ENCODE measurements at places on chromosomes 1 and 21.

DNA sequence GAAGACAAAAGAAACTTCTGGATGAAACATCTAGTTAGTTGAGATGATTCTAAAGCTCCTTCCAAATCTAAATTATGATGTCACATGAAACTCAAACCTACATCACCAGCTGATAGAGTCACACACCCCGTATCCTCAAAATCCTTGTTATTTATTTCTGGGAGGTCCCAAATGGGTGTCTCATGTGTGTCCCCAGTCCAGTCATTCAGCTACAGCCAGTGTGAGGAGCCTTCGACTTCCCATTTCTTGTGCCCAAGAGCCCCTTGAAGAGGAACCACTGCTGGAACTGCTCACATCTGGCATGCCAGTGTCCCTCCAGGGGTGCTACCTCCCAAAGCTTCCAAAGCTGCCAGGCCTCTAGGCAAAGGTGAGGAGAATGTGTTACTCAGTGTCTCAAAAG is 32.5 kb upstream of the KCNA3 start:
- no peak for DNase-seq

DNA sequence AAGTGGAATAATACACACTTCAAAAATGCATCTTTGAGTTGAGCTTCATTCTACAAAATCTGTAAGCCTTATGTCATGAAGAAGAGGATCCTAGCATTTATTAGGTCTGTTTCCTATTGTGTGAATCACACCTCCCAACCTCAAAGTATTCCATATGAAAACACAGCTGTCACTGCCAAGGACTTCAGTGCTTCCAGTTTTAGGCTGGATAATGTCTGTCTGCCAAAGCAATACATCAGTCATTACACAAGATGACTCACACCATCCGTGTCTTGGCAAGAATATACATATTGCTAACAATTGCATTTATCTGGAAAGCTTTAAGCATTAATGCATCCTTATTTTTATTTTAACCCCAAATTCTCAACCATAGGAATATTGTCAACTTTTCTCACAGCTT is 125.7 kb upstream of the TMPRSS15 start:
- no peak for DNase-seq

GRCh38 chr21:38807441-38807871 is 1.7 kb downstream of the ETS2 start:
- DNase-seq: no peak

DNA sequence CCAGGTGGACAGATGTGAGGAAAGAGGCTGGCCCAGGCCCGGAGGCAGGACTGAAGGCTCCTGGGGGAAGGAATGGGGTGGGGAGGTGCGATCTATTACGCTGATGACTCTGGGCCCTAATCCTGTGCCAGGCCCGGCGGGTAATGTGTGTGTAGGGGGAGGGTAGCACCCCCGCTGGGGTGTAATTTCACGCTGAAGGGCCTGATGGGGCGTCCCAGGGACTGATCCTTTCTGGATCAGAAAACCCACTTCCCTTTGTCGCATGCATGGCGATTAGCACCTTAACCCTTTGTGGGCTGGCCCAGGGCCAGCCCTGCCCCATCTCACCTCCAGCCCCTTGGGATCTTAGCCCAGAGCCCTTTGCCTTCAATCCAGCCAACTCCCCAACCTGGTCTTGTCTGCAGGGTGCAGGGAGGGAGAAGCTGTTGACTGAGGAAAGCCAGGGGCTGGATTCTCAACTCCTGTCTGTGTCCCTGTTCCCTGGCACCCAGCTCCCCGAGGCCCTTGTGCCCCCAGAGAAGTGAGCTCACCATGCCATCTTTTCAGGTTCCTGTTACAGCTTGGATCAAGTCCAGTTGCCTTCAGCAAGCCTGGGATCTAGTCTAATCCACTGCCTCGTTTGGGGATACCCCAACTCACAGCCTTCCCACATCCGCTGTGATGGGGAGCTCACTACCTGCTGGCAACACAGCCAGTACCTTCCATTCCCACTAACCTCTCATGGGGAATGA is 26.0 kb downstream of the KNCN start:
- peak; percentile 73 for DNase-seq

- DNase-seq: no peak
These were observed 501.8 kb upstream of the ZRANB2 start for GRCh38 chr1:71582673-71583072.

- DNase-seq: no peak
These were observed 57.0 kb upstream of the RGS7 start for GRCh38 chr1:241413974-241414373.

DNA sequence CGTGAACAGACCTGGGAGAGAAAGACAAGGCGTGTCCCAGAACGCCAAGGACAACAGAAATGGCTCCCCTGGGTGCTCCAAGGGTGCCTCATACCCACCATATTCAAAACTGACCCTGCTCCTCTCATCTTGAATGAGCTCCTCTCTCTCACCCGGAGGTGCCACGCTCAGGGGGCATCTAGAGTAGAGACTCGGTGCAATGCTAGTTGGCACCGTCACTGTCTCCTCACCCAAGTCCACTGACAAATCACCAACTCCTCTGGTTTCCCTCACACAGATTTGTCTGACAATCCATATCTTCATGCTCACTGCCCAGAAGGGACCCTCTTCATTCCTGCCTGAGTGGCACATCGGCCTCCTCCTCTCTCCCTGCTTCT is 5.0 kb downstream of the TMEM125 start:
- peak; percentile 26 for DNase-seq

DNA sequence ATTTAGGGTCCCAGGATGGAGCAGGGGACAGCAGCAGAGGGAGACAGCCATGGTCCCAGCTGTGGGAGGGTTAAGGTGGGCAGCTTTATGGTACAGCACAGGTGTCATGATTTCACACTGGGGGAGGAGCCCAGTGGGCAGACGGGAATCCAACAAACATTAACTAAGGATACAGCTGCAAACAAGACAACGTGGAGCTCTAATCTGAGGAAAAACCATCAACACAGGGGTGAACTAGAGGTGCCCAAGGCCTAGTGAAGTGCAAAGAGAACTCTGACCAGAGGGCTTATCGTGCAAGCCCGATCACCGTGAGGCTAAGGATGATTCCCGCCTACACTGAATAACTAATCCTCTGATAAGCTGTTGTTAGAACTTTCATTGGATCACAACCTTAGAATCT is 18.7 kb downstream of the ECE1 start:
- no peak for DNase-seq

DNA sequence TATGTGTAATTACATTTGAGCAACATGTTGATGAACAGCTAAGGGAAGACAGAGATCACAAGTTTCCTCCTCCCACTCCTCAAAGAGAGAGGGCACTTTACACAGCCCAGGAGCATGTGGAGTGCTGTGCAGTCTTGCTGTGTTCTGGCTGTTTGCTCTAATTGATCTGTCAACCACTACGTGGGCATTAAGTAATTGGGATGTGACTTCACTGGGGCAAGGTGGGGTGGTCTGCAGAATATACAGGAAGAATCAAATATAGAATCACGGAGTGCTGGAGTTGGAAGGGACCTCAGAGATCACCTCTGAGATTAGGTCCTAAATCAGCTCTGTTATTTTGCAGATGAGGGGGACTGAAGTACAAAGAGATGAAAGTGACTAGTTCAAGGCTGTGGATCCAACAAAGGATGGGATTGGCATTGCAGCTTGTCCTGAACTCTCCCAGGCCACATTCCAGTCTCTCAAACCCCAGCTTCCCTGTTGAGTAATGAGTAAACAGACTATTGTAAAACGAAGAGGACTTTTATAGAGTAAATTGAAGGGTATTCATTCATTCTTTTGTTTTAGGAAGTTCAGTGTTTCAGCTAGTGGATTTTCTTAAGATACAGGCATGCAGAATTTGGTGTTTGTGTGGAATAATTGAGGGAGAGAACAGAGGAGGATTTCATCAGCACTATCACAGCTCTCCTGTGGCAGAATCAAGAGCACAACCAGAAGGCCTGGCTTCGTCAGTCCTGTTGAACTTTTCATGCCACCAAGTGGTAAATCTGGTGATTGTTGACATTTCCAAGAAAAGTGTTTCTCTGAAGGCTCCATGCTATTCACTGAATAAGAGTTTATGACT is 22.4 kb downstream of the NOS1AP start:
- no peak for DNase-seq

- peak; percentile 62 for DNase-seq
These were observed 227.7 kb upstream of the SAMSN1 start for GRCh38 chr21:14773777-14774345.
